Immature natural killer cell (primary cell): ENCODE measurements at places on chromosomes 13 and 19. TPM values are rescaled to one million over a fixed set of nuclear protein-coding genes. Genes with fewer than 3 reads are reported as not detected.

Gene GPR12
- polyA plus RNA-seq, result not detected

Gene FGF9
- polyA plus RNA-seq, result 0.26 TPM

Gene CYP2A7
- polyA plus RNA-seq, result not detected

Gene POGLUT2
- polyA plus RNA-seq, result 4.2 TPM

Gene SNRNP70
- polyA plus RNA-seq, result 48.8 TPM

Gene PGLYRP1
- polyA plus RNA-seq, result not detected

Gene PALM3
- not detected for polyA plus RNA-seq

Gene PLPPR3
- not detected for polyA plus RNA-seq

Gene CHERP
- 19.9 TPM for polyA plus RNA-seq

Gene COX6B2
- polyA plus RNA-seq, result 0.16 TPM

Gene RFPL4AL1
- polyA plus RNA-seq, result not detected

Gene TMTC4
- polyA plus RNA-seq, result 6.5 TPM

Gene FAAP24
- polyA plus RNA-seq, result 8.2 TPM

Gene NUCB1
- 219 TPM for polyA plus RNA-seq

GRCh38 chr19:31253526-31254179, 95.6 kb downstream of the TSHZ3 start:
- no peak for DNase-seq

- no peak for DNase-seq
Measured at GRCh38 chr19:17124025-17124424, 48.4 kb downstream of the MYO9B start.

DNA sequence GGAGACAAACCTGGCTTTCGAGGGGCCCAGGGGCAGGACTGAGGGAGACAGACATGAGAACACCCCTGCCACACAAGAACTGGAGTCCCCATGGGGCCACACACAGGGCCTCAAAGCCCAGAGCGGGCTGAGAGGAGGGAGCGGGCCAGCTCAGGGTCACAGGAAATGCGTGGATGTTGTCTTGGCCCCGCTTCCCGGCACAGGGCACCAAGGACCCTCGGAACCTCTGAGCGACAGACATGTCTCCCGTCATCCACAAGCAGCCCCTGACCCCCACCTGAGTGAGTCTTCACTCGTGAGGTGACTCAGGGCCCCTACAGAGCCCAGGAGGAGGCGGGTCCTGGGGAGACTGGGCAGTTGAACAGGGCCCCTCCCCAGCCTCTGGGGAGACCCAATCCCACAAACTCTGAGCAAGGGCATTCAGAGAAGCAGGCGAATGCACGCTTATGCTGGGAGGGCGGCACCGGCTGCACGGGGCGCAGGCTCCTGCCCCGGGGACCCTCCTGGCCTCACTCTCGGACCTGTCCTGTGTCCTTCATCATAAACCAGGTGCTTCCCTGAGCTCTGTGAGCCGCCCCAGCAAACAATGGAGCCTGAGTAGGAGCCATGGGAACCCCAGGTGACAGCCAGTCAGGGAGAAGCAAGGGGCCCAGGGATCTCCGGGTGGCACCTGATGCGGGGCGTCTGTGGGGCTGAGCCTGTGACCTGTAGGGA, 20.1 kb downstream of the SGTA start:
- no peak for DNase-seq

DNA sequence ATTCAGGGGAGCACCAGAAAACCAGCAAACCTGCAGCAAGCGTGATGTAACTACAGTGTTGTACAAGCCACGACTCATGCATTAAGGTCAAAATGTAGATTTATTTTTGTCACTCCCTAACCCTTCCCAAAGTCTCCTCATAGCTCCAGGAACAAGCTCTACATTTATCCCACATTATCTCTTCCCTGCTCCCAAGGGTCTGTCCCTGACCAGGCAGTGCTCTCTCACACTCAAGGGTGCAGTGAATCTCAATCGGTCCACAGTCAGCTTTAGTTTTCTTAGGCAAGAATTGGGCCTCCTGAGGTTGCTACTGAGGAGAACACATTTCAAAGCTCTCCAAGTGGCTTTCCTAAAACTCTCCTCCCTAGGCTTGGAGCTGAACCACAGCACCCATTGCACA, 219.4 kb downstream of the NHLRC3 start:
- no peak for DNase-seq

GRCh38 chr19:16252459-16253205, 54.9 kb downstream of the AP1M1 start:
- no peak for DNase-seq

GRCh38 chr13:39419876-39420275, 183.1 kb downstream of the LHFPL6 start:
- no peak for DNase-seq

DNA sequence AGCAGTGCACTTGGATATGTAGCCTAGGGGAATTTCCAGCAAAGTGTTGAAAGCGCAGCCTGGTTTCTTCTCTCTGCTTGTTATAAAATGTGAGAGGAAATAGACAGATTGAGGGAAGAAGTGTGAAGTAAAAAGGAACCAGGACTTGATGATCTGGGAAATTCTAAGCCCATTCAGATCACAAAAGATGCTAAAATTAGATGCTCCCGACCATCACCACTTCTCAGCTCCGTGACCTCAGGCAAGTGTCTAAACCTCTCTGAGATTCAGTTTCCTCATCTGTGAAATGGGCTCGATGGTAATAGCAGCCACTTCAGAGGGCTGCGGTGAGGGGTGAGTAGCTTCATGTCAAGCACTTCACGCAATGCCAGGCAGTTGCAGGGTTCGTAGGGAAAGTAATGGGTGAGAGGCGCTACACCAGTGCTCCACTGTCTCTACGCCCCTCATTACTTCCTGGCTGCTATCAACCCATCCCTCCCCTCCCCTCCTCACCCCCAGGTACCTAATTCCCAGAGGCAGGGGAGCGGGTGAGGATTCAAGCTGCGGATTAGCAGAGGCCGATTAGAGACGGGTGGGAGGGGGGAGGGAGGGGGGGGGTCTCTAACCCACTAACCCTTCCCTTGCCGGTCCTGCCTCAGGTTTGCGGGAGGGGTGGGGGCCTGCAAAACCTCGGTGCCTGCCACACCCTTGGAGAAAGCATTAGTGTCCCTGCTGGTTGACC, 9.0 kb upstream of the NFIC start:
- DNase-seq, result peak; percentile 27

DNA sequence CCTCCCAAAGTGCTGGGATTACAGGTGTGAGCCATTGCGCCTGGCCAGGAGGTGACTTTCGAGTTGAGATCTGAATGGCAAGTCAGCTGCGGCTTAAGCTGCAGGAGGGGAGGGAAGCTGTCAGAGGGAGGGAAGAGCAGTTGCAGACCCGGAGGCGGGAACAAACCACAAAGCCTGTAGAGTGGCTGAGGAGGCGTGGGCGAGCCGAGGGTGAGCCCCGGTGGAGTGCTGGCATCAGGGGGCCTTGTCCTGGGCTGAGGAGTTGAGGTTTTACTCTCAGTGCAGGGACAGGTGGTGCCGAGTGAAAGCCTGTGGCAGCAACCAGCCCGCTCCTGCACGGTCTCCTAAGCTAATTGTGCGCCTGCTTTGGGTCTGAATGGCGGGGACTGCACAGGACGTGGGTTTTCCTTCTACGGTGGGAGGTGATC, 24.2 kb downstream of the PPP1R37 start:
- DNase-seq, result peak; percentile 13

- DNase-seq, result no peak
Measured at GRCh38 chr19:46147791-46148288, at the start of gene IGFL2. IGFL2 (plus strand) TSS chr19:46148238; CDS start chr19:46148279, 41 bp downstream.

DNA sequence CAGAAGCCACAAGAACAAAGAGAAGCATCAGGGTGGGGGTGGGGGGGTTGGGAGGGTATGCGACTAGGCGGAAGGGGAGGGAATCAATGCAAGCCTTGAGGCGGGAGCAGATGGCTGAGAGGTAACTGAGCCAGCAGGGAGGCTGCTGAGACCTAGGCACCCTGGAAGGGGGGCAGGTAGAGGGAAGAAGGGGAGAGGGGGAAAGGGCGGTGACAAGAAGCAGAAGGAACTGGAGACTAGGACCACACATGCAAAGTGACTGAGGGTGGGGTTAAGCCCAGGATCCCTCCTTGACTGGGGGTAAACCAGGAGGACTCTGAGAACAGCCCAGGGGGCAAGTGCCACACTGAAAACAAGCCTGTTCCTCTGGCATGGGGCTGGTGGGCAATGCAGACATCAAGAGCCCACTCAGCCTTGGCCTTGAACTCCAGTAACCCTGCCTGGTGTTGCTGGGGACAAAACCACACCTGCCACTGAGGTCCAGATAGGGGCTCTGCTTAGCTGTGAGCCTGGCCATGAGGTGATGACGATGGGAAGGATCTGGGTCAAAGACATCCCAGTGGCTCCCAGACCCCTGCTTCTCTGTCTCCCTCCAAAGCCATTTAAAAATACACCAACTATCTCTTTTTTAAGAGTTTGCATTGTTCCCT, 20.3 kb downstream of the OPA3 start:
- no peak for DNase-seq

- peak; percentile 27 for DNase-seq
Measured at GRCh38 chr19:46787331-46788261, 798 bp downstream of the SLC1A5 start.

DNA sequence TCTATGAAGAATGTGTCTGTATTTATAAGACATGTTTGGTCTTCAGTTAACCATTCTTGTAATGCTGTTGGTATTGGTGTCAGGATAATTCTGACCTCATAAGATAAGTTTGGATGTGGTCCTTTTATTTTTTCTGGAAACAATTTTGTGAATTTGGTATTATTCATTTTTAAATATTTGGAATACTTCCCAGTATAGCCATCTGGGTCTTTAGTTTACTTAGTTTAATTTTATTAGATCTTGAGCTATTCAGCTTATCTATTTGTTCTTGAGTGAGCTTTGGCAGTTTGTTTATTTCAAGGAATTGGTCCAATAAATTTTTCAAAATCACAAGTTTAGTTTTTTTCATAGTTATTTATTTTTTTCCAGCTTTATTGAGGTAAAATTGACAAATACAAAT, 335.4 kb upstream of the PCDH20 start:
- no peak for DNase-seq

DNA sequence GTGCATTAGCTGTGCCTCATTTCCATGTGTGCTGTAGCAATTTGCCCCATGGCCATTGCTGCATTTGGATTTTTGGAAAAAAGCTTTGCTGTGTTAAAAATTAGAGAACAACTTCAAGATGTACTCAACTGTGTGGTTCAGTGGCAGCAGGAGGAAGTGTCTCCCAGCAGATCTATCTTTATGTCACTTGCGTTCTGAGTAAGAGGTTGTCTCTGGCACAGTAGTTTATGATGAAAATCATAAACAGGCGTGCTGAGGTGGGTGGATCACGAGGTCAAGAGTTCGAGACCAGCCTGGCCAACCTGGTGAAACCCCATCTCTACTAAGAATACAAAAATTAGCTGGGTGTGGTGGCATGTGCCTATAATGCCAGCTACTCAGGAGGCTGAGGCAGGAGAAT, 29.0 kb upstream of the RNF17 start:
- no peak for DNase-seq

- DNase-seq, result no peak
Measured at GRCh38 chr13:24863748-24864540, 100.0 kb downstream of the RNF17 start.

DNA sequence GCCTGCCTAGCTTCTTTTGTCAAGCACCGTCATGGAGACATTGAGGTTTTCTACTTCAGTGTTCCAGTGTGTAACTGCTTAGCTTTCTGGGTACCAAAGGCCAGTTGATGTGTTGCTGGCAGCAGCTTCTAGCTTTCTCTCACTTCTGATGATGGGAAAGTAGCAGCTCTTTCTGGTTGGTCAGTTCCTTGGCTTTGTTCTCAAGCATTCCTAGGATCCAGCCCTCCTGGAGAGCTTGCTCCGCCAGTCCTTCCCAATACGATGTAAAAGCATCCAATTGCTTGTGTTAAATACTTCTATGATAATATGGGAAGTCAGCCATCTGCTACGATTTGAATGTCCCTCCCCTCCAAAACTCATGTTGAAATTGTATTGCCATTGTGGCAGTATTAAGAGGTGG, 182.8 kb downstream of the UGGT2 start:
- no peak for DNase-seq

GRCh38 chr13:73331556-73331955, 272.8 kb downstream of the KLF5 start:
- DNase-seq, result no peak

- DNase-seq, result no peak
Measured at GRCh38 chr13:94860981-94861407, 148.6 kb upstream of the SOX21 start.

- no peak for DNase-seq
Measured at GRCh38 chr13:58619396-58620113, 988.0 kb downstream of the PCDH17 start.

DNA sequence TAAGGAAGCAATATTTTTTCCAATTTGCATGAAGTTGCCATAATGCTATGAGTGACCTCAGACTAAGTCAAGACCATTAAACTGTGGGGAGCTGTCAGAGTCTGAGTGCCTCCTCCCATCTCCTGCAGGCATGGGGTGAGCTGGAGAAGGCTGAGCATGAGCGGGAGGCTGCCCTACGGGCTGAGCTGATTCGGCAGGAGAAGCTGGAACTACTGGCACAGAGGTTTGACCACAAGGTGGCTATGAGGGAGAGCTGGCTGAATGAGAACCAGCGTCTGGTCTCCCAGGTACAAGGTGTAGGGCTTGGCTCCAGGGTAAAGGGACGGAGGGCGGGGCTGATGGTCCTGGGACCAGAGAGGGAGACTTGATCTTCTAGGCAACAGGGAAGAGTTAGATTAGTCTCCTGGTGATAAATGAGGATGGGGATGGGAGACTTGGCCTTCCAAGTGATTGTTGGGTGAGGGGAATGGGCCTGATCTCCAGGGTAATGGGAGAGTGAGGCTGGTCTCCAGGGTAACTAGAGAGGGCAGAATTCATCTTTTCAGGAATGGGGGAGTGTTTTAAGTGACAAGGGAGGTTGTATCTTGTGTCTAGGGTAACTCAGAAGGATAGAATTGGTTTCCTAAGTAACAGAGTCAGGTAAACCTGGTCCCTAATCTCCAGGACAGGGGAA, 36.0 kb downstream of the SPTBN4 start:
- no peak for DNase-seq

GRCh38 chr19:2151339-2152229, at the start of gene AP3D1:
AP3D1 (minus strand) TSS chr19:2151566; CDS start chr19:2151334, 232 bp downstream.
- peak; percentile 100 for DNase-seq

GRCh38 chr13:113856716-113857065, 7.2 kb downstream of the GAS6 start:
- DNase-seq, result no peak

- DNase-seq, result no peak
Measured at GRCh38 chr19:29485293-29485692, 40.5 kb upstream of the VSTM2B start.

DNA sequence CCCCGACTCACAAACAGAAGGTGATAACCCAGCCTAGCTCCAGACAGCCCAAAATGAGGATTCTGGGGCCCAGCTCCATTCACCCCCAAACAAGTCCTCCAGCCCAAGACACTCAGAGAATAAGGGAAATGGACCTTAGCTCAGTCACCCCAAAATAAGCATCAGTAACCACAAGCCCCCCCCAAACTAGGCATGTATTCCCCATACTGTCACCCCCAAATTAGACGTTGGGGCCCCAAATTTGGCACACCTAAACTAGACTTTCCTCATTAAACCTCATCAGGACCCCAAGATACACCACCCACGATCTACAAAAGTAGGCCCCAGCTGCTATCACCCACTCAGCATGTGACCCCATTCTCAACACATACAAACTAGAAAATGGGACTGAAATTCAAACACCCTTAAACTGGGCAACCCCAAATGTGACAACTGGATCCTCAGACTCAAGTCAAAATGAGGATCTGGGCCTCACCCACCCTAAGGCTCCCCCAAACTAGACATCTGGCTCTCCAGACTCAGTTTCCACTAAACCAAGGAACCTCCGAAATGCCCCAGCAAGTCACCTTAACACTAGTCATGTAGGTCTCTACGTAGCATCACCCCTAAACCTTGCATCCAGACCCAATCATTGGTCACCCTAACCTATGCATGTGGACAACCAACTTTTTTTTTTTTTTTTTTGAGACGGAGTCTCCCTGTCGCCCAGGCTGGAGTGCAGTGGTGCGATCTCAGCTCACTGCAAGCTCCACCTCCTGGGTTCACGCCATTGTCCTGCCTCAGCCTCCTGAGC, 13.4 kb upstream of the ERFL start:
- no peak for DNase-seq
